Progenitor cell of endocrine pancreas (in vitro differentiated cells): ENCODE measurements at places on chromosomes 3 and 15. TPM values are rescaled to one million over a fixed set of nuclear protein-coding genes. Genes with fewer than 3 reads are reported as not detected.

The VPS33B gene
- total RNA-seq, result 28.0 and 33.3 TPM in 2 replicates

The FES gene
- 13.8 and 16.2 TPM in 2 replicates for total RNA-seq

The CCDC39 gene
- 0.22 and 0.29 TPM in 2 replicates for total RNA-seq

The MAGI1 gene
- 142 and 150 TPM in 2 replicates for total RNA-seq

The PEX5L gene
- 1.0 and 1.9 TPM in 2 replicates for total RNA-seq

The ARPIN gene
- total RNA-seq, result 19.6 and 20.4 TPM in 2 replicates

The CCDC13 gene
- total RNA-seq, result 2.3 and 2.5 TPM in 2 replicates

The GPR149 gene
- not detected in 2 replicates for total RNA-seq

The A4GNT gene
- 3.1 and 3.4 TPM in 2 replicates for total RNA-seq

The TGM4 gene
- total RNA-seq, result not detected in 2 replicates

The ICE2 gene
- 84.8 and 85.1 TPM in 2 replicates for total RNA-seq

The GOLGA8J gene
- total RNA-seq, result not detected in 2 replicates

The HCLS1 gene
- 0.46 and 0.73 TPM in 2 replicates for total RNA-seq

The ALDH1A2 gene
- 1.4 and 2.4 TPM in 2 replicates for total RNA-seq

The P2RY13 gene
- not detected in 2 replicates for total RNA-seq

DNA sequence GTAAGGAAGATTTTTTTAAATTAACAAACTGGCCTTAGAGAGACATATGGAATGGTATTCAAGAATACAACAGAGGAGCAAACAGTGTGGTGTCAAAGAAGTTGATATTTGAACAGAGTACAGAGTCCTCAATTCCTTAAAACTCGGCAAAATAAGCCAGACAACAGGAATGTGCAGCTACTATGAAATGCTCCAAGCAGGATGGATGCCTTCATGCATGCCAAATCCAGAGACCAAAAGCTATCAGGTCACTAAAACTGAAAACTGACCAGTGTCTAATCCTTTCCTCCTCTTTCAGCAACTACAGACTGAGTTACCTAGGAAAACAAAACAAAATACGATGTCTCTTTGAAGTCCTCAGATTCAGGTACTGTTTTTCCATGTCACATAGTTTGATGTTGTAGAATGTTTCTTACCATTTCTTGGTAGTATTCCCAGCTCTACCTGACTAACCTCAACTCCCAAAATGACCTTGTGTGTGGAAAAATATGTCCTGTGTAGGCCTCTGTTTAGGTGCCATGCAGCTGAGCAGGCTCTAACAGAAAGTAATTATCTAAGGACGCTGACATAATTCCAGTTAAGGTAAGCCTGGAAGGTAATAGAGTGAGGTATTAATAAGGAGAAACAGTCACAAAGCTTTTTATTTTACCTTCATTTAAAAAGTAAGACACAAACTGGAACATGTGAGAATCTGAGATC lies 46.9 kb downstream of the TBL1XR1 start:
- no peak for DNase-seq
- no peak overlapping the region for H3K27ac ChIP-seq
- H3K4me1 ChIP-seq, result peaks cover 43% of the 10 kb centered on the region
- no peaks in the 10 kb centered on the region for H3K27me3 ChIP-seq
- H3K4me3 ChIP-seq, result no peak overlapping the region
- H3K36me3 ChIP-seq, result peaks cover 1% of the 10 kb centered on the region

DNA sequence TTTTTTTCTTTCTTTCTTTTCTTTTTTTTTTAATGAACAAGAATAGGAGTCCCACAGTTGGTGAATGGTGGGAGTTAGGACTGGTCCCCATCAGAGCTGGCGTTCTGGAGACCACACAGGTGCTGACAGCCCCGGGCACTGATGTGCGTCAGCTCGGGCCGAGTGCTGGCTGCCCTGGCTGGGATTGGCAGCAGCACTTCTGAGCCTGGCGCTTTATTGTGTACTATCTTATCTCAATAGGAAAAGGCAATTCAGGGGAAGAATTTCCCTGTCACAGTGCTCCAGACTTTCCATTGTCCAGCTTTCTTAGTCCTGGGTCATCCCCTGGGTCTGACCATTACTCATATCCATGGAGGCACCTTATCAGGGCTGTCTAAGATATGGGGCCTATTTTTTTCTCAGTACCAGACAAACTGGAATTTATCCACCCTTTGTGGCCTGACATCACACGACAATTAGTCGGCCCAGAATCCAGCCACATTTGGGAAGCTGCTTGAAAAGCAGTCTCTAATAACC lies 54.1 kb downstream of the TMEM44 start:
- H3K27ac ChIP-seq, result peak overlapping the region; percentile 81
- H3K4me1 ChIP-seq, result peaks cover 23% of the 10 kb centered on the region
- H3K27me3 ChIP-seq, result no peaks in the 10 kb centered on the region
- H3K36me3 ChIP-seq, result no peaks in the 10 kb centered on the region

GRCh38 chr3:144296808-144297207 lies 325.2 kb downstream of the DIPK2A start:
- H3K4me1 ChIP-seq, result peaks cover 19% of the 10 kb centered on the region
- no peak overlapping the region for H3K27ac ChIP-seq
- DNase-seq, result no peak

DNA sequence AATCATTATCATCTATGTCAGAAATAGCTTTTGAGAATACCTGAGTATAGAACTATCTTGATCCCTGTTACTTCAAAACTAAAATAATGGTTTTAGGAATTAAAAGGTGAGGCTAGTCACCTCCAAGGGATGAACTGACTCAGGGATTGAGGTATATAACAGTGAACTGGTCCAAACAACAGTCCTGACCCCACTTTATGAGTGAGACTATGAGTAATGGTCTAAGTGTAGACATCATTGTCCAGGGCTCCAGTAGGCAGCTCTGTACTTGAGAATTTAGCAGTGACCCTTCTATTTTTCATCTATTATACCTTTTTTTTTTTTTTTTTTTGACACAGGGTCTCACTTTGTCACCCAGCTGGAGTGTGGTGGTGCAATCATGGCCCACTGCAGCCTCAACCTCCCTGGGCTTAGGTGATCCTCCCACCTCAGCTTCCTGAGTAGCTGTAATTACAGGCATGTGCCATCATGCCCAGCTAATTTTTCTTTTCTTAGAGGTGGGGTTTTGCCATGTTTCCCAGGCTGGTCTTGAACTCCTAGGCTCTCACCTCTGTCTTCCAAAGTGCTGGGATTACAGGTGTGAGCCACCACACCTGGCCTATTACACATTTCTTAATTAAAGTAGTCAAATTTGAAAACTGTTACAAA lies 36.3 kb downstream of the MLH1 start:
- peaks cover 27% of the 10 kb centered on the region for H3K36me3 ChIP-seq
- DNase-seq, result no peak
- H3K4me3 ChIP-seq, result no peak overlapping the region
- no peaks in the 10 kb centered on the region for H3K27me3 ChIP-seq

- H3K27me3 ChIP-seq, result peaks cover 10% of the 10 kb centered on the region
- no peaks in the 10 kb centered on the region for H3K36me3 ChIP-seq
- H3K4me3 ChIP-seq, result no peak overlapping the region
- H3K4me1 ChIP-seq, result peaks cover 16% of the 10 kb centered on the region
- DNase-seq, result no peak
- H3K27ac ChIP-seq, result no peak overlapping the region
Measured at GRCh38 chr3:194043516-194043915, 92.4 kb upstream of the HES1 start.

- peaks cover 4% of the 10 kb centered on the region for H3K4me1 ChIP-seq
- H3K4me3 ChIP-seq, result no peak overlapping the region
Measured at GRCh38 chr3:40780291-40780924, 255.6 kb downstream of the ZNF621 start.

DNA sequence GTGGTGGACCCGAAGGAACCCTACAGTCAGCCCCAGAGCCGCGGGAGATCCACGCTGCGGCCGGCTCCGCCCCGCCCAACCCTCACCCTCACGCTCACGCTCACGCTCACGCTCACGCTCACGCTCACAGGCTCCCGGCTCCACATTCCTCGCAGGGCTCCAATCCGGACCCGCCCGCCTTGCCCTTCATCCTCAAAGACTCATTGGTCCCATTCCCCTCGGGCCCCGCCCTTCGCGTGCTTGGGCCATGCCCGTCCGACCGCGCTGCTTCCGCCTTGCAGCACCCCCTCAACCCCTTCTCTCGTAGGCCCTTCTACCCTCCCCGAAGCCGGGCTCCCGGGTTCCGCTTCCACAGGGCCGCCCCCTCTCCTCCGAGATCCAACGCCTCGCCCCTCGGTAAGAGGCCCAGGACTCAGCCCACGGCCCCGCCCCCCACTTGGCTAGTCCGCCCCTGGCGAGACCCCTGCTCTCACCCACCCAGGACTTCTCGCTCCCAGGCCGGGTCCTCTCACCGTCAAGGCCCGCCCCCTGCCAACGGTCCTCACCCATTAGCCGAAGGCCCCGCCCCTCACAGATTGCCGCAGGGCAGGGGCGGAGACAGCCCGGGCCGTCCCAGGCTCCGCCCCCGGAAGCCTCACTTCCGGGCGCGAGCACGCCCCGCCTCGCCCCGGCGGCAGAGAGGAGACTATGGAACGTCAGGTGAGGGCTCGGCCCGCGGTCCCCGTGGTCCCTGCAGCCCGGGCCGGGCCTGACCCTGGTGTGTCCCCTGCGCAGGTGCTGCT lies at the start of gene APEH:
APEH (plus strand) TSS at position 637 of the 782 bp plus-strand sequence; CDS start at position 688, 51 bp downstream.
- peak within 1 kb of the TSS; percentile 84 for H3K4me3 ChIP-seq
- peaks cover 16% of the 10 kb centered on the region for H3K4me1 ChIP-seq
- H3K27me3 ChIP-seq, result no peaks in the 10 kb centered on the region
- peak within 1 kb of the TSS; percentile 97 for H3K27ac ChIP-seq
- H3K36me3 ChIP-seq, result peaks cover 5% of the 10 kb centered on the region

GRCh38 chr3:196323691-196324090 lies 5.7 kb upstream of the DYNLT2B start:
- no peaks in the 10 kb centered on the region for H3K36me3 ChIP-seq
- no peak overlapping the region for H3K27ac ChIP-seq
- no peak overlapping the region for H3K4me3 ChIP-seq
- DNase-seq, result no peak
- peaks cover 8% of the 10 kb centered on the region for H3K27me3 ChIP-seq

DNA sequence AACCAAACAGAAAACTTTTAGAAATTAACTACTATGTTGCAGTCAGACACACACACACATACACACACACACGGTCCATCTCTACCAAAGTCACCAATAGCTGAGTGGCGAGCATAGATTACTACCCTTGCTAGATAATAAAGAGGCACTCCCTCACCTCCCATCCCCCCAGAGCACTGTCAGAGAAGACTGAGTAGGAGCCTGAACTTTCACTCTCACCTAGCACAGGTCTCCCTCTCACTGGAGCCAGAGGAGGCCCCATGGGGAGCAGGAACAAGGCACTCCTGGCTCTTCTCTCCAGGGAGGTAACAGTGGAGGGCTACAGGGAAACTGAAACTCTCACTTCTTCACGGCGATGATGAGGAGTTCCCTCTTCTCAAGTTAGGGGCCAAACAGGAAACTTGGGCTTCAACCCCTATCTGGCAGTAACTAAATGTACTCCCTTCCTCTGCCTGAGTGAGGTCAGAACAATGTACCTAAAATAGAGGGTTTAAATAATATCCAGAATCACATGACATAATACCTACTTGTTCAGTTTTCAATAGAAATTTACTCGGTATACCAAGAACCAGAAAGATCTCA lies 975.3 kb upstream of the GBE1 start:
- no peaks in the 10 kb centered on the region for H3K27me3 ChIP-seq
- DNase-seq, result no peak
- no peak overlapping the region for H3K27ac ChIP-seq
- no peaks in the 10 kb centered on the region for H3K36me3 ChIP-seq
- peaks cover 4% of the 10 kb centered on the region for H3K4me1 ChIP-seq
- no peak overlapping the region for H3K4me3 ChIP-seq

GRCh38 chr15:68630836-68631235 lies 52.0 kb downstream of the CORO2B start:
- no peak overlapping the region for H3K4me3 ChIP-seq
- H3K27ac ChIP-seq, result no peak overlapping the region
- peaks cover 39% of the 10 kb centered on the region for H3K27me3 ChIP-seq
- no peaks in the 10 kb centered on the region for H3K36me3 ChIP-seq

GRCh38 chr3:73234354-73235014 lies 173.0 kb downstream of the EBLN2 start:
- no peak overlapping the region for H3K27ac ChIP-seq
- H3K4me3 ChIP-seq, result no peak overlapping the region
- peaks cover 3% of the 10 kb centered on the region for H3K4me1 ChIP-seq
- no peaks in the 10 kb centered on the region for H3K27me3 ChIP-seq

DNA sequence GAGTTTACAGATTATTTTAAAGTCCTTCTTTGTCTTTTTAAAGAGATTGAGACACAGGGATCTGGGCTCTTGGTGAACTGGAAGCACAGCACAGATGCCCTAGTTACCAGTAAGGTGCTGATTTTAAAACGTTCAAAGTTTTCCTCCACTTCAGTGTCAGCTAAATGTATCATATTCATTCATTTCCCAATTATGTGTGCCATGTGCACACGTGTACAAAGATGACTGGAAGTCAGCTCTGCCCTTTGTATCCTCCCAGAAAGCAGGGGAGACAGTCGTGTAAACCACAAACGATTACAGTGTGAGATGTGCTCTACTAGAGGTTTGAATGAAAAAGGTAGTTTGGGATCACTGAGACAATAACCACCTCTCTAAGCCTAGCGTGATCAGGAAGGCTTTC lies 730 bp downstream of the ZKSCAN7 start:
- peak overlapping the region; percentile 93 for H3K4me3 ChIP-seq
- DNase-seq, result no peak
- H3K36me3 ChIP-seq, result peaks cover 36% of the 10 kb centered on the region

DNA sequence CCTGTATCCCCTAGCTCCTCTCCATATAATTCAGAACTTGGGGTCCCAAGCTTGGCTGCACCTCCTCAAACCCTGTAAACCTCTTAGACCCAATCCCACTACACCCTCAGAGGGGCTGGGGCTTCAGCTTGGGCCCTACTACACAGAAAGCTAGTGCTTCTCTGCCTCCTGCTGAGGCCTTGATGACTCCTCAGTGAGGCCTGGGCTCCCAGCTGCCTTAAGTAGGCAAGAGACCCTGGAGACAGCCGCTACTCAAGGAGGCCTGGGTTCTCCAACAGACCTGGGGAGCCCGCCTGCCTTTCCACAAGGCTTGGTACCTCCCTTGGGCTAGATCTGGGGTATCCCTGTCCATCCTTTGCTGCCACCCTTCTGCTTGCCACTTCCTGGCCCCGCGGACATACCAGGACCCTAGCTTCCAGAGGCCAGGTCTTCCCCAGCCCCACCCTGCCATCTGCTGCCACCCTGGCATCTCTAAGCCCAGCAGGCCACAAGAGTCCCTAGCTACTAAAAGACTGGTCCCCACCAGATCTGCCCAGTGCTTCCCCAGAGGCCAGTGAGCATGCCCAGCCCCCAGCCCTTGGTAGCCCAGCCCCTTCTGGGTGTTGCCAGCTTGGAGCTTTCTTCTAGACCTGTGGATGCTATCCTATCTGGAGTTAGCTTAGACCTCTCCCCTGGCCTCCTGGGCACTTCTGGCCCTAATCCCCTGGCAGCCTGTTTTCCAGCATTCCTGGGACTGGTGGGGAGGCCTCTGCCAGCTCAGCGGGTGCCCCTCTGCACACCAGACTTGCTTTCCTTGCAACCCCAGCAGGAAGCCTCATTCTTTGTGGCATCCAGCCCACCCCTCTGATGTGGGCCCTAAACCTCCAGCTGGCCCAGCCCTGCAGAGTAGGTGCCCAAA lies 13.7 kb downstream of the C15orf39 start:
- no peak for DNase-seq
- H3K27me3 ChIP-seq, result no peaks in the 10 kb centered on the region
- no peak overlapping the region for H3K4me3 ChIP-seq
- H3K4me1 ChIP-seq, result peaks cover 1% of the 10 kb centered on the region

GRCh38 chr3:107407355-107407754 lies 30.1 kb downstream of the CCDC54 start:
- H3K36me3 ChIP-seq, result peaks cover 2% of the 10 kb centered on the region
- H3K27me3 ChIP-seq, result no peaks in the 10 kb centered on the region
- H3K4me1 ChIP-seq, result peaks cover 2% of the 10 kb centered on the region
- H3K4me3 ChIP-seq, result no peak overlapping the region
- H3K27ac ChIP-seq, result no peak overlapping the region

GRCh38 chr3:181782306-181782954 lies 70.7 kb downstream of the SOX2 start:
- H3K27ac ChIP-seq, result no peak overlapping the region
- no peak overlapping the region for H3K4me3 ChIP-seq
- no peaks in the 10 kb centered on the region for H3K27me3 ChIP-seq
- no peaks in the 10 kb centered on the region for H3K36me3 ChIP-seq

- no peak overlapping the region for H3K27ac ChIP-seq
- H3K36me3 ChIP-seq, result peaks cover 7% of the 10 kb centered on the region
Measured at GRCh38 chr15:56736308-56736707, 3.0 kb upstream of the ZNF280D start.
